ENCODE measurements at places on chromosomes 2 and 18.

DNA sequence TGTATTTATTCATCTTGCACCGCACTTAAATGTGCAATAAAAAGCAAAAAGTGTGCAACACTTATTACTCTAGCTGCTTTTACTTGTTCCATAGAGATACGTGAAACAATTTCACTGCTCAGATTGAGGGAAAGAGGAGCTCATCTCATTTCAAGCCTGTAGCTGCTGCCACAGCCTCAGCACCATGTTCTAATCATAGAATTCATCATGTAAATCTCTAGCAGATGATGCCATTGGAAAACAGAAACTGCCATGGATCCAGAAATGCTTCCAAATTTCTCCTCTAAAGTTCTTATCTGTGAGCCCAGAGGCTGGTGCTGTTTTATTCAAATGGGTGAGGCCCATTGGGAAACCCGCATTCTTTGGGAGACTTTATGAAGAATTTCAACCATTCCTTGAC, 2.0 kb downstream of the CDC42EP3 start:
- DNase-seq, result no peak

- DNase-seq, result no peak
Observed at GRCh38 chr2:149629026-149629425, 41.5 kb upstream of the MMADHC start.

GRCh38 chr18:8695932-8696517, 9.3 kb upstream of the MTCL1 start:
- DNase-seq, result no peak

- no peak for DNase-seq
Observed at GRCh38 chr2:86027196-86027921, 78.3 kb downstream of the POLR1A start.

GRCh38 chr2:23422089-23423061, 37.4 kb downstream of the KLHL29 start:
- DNase-seq, result no peak
